ENCODE measurements at places on chromosomes 1 and 21.

DNA sequence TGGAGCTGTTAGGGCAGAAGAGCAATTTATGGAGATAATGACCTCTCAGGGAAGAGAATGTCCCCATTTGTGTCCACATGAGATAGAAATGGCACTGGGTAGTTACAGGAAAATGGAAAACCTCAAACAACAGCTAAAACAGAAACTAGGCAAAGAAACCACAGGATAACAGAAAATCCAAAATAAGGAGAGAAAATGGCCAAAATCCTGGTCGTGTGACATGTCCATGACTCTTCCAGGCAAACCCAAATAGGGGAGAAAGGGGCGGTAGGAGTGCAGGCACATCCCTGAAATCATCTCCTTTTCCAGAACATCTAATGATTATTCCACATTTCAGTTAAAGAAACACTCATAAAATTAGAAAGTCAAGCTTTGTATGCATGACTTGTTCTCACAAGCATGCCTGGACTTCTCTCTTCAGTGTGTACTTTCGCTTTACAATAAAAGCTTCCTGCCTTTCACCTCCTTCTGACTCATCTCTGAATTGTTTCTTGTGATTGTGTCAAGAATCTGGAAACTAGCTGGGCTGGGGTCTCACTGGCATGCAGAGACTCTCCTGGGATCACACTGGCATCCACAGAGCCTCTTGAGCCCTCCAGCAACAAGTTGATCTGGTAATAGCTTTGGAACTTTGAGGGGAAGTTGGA, 171.4 kb upstream of the ZP4 start:
- DNase-seq = no peak

DNA sequence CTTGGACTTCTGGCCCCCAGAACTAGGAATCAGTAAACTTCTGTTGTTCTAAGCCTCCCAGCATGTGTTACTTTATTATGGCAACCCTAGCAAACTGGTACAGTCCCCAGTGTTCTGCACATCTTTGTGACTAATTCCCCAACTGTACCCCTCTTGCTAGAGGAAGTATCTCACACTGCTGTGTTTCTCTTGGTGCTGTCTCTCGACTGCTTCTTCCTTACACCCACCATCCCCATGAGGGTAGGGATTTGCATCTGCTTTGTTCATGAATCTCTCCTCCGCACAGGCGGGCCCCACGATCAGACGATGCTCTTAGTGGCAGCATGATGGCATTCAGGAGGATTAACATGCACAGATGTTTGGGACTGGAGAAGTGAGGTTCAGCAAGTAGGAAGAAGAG, 46.7 kb downstream of the CLIC6 start:
- no peak for DNase-seq

GRCh38 chr1:6538956-6539355, 15.4 kb downstream of the NOL9 start:
- DNase-seq = no peak

GRCh38 chr1:93845538-93846205, 33.3 kb downstream of the DNTTIP2 start:
- DNase-seq = no peak

DNA sequence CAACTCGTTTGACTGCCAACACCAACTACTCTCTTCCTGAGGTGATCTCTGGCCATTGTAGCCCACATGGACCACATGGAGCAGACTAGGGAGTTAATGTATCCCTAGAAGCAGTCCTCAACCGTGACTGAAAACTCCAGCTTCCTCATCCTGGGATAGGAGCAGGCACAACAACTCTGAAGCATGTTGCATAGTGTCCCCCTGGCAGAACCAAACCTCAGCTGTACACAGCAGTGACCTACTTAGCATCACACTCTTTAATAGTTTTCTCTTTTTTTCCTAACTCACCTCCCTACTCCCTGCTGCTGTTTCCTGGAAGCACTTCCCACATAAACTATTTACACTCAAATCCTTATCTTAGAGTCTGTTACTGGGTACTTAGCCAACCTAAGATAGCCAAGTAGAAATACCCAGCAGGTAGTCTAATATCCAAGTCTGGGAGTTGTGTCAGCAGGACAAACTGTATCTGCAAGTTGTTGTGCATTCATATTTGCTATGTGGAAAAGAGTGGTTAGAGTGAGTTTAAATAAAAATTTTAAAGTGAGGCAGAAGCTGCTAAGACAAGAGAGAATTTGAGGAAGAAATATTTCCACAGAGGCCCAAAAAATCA, 228.8 kb downstream of the LTN1 start:
- no peak for DNase-seq

DNA sequence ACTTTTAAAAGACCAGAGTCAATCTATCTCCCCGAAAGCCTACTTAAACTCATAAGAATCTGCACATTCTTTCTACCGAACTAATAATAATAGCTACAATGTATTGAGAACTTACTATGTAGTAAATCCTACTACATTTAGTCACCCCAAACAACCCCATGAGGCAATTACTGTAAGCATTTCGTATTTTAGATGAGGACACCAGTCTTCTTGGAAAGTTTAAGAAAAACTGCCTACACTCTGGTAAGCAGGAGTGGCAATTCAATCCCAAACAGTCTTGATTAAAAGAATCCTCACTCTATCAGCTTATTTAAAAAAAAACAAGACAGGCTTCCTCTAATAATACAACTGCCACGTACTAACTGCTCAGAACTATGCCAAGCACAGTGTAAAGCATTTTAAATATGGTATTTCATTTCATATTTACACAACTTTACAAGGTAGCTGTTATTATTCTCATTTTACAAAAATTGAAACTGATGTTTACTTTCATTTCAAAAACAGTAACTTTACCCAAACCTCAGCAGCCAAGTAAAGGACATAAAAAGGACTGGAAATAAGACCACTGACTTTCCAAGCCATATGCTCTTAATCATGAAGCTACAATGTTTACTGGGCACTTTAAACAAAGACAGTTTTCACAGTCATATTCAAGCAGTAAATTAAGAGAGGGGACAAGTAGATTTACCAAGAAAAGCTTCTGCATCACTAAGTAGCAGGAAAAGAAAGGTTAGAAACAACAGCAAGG, 13.9 kb downstream of the ARID4B start:
- no peak for DNase-seq

GRCh38 chr1:231193710-231194340, 32.0 kb downstream of the TRIM67 start:
- no peak for DNase-seq

DNA sequence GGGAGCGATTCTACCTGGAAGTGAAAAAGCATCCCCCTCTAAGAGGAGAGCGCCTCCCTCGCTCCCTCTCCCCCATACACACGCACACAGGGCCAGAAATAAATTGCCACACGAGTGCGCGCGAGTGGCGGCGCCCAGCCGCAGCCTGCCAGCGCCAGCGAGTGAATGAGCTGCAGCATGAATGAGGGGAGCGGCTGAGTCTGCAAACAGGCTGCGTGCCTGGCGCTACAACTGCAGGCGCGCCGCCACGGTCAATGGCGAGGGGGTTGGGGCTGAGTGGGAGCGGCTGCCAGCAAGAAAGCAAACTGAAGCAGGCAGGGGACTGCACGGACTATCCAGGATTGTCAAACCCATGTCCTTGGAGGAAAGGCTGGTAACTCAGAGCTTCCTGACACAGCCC, 2.2 kb downstream of the CAMK1G start:
- DNase-seq = peak; percentile 71

- no peak for DNase-seq
Measured at GRCh38 chr1:7558041-7558461, 213.0 kb upstream of the VAMP3 start.

DNA sequence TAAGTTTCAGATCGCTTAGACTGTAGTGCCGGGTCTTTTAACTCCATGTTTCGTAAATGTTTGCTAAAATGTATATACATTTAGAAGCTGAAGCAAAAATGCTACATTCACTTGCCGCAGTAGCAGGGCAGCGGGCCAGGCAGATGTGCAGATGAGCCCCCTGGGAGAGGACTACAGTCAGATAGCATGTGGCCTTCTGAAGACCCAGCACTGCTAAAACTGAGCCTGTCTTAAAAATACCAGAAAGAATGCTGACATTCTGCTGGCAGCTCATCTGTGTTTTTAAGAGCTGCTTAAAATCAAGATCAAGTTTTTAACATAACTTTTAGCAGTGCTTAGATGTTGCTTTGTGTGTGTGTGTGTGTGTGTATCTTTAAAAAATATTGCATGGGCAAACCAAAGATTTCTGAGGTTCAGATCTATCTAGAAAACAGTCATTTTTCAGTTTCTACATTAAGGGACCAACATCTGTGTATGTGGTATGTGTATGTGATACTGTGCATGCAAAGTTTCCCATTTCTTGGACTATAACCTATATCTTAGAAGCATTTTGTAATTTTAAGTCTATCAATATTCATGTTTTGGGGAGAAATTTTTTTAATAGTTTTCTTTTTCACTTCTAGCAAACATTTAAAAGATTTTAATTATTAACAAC, 31.7 kb downstream of the CHRM3 start:
- DNase-seq = no peak

GRCh38 chr1:75170981-75171380, 36.8 kb downstream of the LHX8 start:
- DNase-seq = no peak

GRCh38 chr1:228650141-228650540, 85.1 kb upstream of the RHOU start:
- no peak for DNase-seq

GRCh38 chr1:117753652-117754051, 147.8 kb downstream of the TENT5C start:
- no peak for DNase-seq

DNA sequence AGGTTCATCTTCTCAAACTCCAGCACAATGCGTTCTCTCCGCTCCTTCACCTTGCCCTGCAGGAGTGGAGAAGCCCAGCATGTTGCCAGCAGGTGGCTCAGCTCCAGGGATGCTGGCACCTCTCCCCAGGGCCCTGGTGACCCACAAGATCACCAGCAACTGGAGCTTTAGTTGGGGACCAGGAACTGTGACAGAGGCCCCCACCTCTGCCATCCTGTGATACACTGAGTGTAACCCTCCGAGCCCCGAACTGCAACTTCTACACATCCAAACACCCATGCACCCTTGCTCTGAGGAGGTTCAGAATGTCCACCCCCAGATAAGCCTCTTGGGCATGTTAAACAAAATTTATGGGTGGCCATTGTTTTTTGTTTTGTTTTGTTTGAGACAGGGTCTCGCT, 4.5 kb upstream of the TRIM11 start:
- DNase-seq = no peak

All from activated CD4-positive, alpha-beta T cell treated with anti-CD3 and anti-CD28 coated beads, Interleukin-2, amount 10 ng/mL, durations not matched to agents 24 days and 14 days (primary cell).